Stimulated activated CD4-positive, alpha-beta T cell treated with anti-CD3 and anti-CD28 coated beads, Interleukin-12 subunit alpha, Interleukin-12 subunit beta, amount 100 ng/mL, for 4 hours (primary cell): ENCODE measurements at places on chromosomes 12 and 14.

GRCh38 chr12:130632642-130633041 is 83.5 kb downstream of the RIMBP2 start:
- DNase-seq: no peak

DNA sequence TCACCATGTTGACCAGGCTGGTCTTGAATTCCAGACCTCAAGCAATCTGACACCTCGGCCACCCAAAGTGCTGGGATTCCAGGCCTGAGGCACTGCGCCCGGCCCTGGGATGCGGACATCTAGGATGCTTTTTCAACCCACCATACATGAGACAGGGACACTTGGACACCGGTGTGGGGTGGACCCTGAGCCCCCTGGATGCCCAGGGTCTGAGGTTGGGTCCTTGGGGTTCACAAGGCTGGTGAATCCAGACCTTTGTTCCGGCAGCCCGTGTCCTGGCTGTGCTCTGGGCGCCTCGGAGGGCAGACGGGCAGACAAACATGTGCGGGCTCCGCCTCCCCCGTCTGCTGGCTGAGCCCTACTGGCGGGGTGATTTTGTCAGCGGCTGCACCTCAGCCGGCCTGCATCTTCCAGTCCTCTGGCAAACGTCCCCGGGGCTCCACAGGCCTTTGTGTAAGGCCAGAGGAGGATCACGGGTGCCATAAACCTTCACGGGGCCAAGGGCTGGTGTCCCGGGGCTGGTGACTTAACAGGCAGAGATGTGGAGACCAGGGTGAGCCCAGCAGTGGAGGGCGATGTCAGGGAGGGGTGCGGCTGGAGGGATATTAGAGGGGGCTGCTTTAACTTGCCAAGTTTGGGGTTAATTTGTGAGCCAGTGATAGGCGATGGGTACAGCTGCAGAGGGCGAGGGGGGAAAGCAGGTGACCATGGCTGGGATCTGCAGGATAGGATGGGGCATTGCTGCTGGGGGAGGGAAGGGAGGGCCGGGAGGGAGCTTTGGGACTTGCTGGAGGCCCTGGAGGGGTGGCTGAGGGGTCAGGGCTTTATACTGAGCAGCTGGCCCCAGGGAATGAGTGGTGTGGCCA is 5.8 kb downstream of the ASPG start:
- DNase-seq: no peak

DNA sequence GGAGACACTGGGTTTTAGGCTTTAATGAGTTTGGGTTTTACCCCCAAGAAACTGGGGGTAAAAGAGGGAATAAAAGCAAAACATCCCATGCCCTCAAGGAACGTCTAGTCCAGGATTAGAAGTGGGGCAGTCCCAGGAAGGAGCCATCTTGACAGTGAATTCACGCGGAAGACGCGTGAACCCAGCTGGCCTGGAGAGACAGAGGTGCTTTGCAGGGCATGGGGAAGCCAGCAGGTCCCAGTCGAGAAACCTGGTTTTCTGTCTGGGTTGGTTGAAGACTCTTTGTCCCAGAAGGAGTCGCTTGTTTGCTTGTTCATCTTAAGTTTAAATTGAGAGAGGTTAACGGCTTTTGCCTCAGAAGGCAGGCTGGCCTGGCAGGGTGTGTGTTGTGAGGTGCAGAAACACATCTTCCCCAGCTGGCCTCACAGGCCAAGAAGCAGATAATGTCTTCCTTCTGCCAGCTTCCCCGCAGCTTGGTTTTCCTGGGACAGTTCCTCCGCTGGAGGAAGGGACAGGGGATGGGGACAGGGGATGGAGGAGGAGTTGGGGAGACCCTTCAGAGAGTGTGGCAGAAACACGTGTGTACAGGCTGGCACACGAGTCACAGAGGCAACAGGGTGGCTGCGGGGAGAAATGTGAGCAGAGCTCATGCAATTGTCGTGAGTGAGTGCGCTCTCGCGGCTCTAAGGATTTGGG is 18.5 kb upstream of the CD9 start:
- DNase-seq: no peak

DNA sequence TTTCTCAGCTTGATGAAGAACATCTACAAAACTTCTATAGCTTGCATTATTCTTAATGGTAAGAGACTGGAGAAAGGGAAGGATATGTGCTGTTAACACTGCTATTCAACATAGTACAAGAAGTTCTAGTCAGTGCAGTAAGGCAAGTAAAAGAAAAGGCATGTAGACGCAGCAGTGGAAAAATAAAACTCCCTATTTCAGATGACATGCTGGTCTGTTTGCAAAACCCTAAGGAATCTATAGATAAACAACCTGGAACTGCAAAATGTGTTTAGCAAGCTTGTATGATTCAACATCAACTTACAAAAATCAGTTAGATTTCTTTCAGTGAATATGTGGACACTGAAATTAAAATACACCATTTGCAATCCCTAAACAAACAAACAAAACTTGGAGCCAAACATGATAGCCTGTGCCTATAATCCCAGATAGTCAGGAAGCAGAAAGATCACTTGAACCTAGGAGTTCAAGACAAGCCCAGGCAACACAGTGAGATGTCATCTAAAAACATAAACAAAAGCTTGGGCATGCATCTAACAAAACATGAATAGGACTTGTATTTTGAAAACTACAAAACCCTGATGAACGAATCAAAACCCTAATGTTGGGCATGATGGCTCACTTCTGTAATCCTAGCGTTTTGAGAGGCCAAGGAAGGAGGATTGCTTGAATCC is 293.6 kb upstream of the RGS6 start:
- no peak for DNase-seq

DNA sequence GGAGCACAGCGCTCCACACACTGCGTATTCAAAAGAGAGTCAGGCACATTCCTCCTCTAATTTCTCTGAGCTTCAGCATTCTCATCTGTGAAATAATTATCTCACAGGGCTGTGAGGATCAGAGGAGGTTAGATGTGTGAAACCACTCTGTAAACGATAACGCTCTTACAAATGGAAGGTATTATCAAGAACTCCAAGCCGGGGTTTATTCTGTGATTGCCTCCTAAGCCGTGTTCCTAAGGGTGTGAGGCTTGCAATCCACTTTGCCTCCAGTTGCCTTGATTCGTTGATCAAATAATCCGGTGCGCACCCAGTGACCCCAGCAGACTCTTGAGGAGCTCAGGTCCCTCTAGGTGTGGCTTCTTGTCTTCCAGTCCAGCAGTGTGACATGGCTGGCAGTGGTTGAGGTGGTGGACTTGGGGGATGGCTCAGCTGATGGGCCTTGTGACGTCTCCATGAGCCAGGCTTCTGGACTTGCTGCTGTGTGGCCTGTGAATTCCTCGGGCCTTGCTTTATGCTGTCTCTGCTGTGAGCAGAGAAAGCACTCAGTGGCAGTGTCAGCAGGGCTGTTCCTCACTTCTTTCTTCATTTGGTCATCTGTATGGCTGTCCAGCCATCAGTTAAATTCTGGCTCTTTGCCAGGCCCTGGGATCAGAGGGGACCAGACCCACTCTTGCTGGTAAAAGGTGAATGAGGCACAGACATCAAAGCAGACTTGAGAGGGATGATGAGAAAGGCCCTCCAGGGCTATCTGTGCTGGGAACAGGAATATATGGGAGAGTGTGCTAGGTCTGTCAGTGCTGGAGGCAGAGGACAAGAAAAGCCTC is 71.0 kb downstream of the SLC25A47 start:
- DNase-seq: no peak

GRCh38 chr12:22271023-22271422 is 63.5 kb downstream of the ST8SIA1 start:
- DNase-seq: no peak

- DNase-seq: no peak
Observed at GRCh38 chr14:96980835-96981234, 183.7 kb downstream of the VRK1 start.

GRCh38 chr12:28318273-28318672 is 128.0 kb downstream of the CCDC91 start:
- no peak for DNase-seq

DNA sequence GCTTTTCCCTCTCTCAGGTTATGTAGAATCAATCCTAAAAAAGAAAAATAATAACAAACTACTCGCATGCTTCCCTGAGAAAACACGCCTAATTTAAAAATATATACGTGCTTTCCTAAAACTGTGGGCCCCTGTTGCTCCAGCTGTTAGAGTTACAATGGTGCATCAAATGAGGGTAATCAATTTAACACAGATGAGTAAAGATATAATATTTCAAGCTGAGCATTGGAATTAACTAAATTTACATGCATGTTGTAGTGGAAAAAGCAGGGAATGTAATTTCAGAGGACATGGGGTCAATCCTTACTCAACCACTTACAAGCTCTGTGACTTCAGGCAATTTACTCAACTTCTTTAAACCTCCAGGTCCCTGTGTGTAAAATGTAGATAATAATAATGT is 22.4 kb upstream of the LGR5 start:
- no peak for DNase-seq

DNA sequence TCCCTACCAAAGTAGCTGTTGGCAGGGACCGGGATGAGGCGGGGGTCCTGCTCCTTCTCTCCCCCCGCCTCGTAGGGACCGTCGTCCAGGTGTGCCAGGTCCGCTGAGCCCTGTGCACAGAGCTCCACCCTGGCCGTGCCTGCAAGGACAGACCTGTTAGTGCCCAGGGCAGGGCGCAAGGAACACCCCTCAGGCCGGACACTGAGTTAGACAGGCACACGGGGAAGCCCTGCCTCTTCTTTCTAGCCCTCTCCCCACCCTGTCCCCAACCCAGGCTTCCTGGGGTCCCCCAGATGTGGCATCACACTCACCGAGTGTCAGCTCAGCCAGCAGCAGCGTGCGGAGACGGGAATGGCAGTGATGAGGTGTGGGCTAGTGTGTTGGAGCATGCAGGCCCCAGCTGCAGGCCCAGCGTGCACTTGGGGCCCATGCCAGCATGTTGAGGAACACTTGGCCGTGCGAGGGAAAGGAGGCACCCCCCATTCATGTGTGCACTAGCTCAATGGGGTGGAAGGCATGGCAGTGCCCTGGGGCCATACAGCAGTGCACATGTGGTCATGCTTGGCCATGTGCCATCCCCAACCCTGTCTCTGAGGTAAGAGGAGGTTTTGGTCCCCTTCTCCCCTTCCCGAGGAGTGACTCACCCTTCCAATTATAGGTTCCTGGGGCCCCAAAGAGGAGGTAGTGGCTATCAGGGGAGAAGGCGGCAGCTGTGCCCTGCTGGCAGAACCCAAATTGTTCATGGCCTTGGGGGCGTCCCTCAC is 7.3 kb downstream of the ITGA7 start:
- no peak for DNase-seq

DNA sequence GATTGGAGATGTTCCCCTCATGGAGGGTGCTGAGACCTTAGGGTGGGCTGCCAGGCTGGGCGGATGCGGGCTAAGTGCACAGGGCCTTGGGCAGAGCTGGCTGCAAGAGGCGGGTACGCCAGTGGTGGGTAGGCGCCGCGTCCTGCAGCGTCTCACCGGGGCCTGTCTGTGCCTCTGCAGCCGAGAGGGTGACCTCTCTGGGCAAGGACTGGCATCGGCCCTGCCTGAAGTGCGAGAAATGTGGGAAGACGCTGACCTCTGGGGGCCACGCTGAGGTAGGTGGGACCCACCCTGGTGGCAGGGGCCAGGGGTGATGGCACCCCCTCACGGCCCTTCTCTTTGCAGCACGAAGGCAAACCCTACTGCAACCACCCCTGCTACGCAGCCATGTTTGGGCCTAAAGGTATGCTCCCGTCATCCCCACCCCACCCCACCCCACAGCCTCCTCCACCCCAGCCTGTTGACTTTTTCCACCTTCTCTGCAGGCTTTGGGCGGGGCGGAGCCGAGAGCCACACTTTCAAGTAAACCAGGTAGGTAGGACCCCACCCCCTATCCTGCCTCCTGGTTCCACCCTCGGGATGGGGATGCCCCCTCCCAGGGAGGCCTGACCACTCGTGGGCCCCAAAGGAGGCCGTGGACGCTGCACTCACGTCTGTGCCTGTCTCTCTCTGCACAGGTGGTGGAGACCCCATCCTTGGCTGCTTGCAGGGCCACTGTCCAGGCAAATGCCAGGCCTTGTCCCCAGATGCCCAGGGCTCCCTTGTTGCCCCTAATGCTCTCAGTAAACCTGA is 1.5 kb downstream of the CRIP1 start:
- no peak for DNase-seq

DNA sequence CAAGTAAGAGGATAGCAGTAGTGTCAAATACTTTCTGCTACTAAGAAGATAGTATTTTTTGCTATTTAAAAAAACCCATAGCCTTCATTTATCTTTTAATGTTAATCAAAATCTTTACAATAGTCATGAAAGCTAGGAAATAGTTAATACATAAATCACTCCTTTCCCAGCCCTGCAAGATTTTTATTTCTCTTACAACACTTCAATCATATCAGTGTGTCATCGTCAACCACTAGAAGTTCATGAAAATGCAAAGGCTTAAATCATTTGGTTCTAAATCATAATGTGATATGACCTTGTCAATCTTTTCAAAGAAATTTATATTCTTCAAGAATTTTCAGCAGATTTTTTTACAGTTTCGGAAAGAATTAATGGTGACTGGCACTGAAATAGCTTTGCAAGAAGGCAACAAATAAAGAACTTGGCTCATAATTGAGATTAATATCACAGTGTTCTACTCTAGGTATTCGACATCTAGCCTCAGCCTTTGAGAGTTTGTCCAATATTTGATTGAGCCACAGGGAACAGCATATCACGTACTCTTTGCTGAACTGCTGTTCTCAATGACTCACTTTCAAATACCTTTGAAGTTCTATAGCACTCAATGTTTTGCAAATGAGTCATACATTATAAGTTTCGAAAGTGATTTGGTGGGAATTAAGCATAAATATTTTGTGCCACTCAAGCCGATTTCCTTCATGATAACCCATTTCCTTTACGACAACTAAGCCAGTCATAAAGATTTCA is 384.0 kb upstream of the FOXG1 start:
- DNase-seq: no peak

DNA sequence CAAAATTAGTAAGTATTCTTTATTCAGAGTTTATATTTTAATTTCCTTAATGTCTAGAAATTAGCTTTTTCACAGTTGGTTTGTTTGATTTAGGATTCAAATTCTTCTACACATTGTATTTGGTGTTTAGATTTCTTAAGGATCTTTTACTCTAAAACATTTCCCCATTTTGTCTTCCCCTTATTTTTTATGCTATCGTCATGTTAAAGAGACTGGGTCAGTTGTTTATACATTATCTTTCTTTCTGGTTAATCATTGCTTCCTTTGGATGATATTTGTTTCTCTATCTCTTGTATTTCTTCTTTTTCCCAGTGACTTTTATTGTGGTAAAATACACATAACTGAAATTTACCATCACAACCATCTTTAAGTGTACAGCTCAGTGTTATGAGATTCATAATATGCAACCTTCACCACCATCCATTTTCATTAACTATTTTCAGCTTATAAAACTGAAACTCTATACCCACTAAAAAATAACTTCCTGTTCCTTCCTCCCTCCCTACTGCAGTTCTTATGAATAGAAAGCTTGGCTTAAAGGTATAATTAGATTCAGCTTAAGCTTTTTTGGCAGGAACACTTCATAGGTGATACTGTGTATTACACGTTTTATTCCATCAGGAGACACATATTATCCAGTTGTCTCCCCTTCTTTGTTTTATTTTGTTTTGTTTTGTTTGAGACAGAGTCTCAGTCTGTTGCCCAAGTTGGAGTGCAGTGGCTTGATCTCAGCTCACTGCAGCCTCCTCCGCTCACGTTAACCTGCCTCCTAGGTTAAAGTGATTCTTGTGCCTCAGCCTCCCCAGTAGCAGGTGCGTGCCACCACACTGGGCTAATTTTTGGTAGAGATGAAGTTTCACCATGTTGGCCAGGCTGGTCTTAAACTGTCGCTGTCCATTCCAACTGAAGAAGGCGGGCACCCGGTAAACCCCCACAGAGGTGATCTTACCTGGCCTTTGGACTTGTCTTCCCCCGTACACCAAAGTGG is 45.0 kb downstream of the NOPCHAP1 start:
- no peak for DNase-seq
